ENCODE measurements at places on chromosomes 16 and 17. TPM values are rescaled to one million over a fixed set of nuclear protein-coding genes. Genes with fewer than 3 reads are reported as not detected.

The TMC7 gene
- not detected for total RNA-seq

The ZNF385C gene
- 0.26 TPM for total RNA-seq

The TBC1D3G gene
- total RNA-seq, result not detected

The NQO1 gene
- total RNA-seq, result 4.1 TPM

The BAIAP3 gene
- 3.2 TPM for total RNA-seq

The KCNJ2 gene
- total RNA-seq, result 0.57 TPM

The C17orf50 gene
- not detected for total RNA-seq

The SALL1 gene
- total RNA-seq, result not detected

GRCh38 chr16:1645914-1646525, 32.1 kb upstream of the JPT2 start:
- no peak for DNase-seq

- DNase-seq, result no peak
These were observed 22.0 kb downstream of the SMPD3 start for GRCh38 chr16:68426347-68426652.

GRCh38 chr17:83182620-83183101, 103.3 kb downstream of the METRNL start:
- no peak for DNase-seq

GRCh38 chr17:8754890-8755289, 3.5 kb downstream of the SPDYE4 start:
- no peak for DNase-seq

GRCh38 chr17:35740997-35741931, 9.8 kb downstream of the RASL10B start:
- no peak for DNase-seq

- DNase-seq, result no peak
These were observed 17.6 kb downstream of the CDK5R1 start for GRCh38 chr17:32504166-32504990.

GRCh38 chr16:31875928-31876547, 2.4 kb downstream of the ZNF267 start:
- no peak for DNase-seq

GRCh38 chr17:19238167-19238505, 970 bp downstream of the EPN2 start:
- peak; percentile 20 for DNase-seq

DNA sequence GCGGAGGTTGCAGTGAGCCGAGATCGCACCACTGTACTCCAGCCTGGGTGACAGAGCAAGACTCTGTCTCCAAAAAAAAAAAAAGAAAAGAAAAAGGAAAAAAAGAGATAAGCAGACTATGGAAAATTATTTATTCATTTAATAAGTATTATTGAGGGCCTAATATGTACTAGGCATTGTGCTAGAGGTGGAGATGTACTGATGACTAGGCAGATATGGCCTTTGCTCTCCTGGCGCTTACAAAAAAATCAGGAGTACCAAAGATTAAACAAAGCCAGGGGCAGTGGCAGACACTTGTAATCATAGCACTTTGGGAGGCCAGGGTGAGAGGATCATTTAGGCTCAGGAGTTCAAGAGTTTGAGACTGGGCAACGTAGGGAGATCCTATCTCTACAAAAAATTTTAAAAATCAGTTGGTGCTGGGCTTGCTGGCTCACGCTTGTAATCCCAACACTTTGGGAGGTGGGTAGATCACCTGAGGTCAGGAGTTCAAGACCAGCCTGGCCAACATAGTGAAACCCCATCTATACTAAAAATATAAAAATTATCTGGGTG, 10.4 kb upstream of the TNRC6A start:
- no peak for DNase-seq

- peak; percentile 72 for DNase-seq
These were observed 220 bp upstream of the ARHGAP44 start for GRCh38 chr17:12789075-12789480.

DNA sequence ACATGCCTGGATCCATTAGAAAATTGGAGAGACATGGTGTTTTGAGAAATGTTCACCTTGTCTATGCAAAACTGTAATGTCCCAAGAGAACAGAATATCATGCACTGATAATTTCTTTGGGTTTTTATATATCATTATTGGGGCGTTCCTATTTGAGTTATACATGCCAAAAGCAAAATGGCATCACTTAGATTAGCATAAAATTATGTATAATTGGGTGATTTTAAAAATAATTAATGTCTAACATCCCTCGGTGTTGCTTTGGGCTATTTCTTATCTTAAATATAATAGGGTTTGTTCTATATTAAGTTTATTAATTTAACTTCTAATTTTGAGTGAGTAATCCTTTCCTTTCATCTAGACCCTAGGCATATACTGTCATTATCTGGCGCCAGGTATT, at the start of gene KRT28:
KRT28 (minus strand) TSS at position 101 of the 400 bp plus-strand sequence; CDS start at position 35, 66 bp downstream.
- DNase-seq, result no peak

- DNase-seq, result no peak
These were observed 563 bp downstream of the ZNF771 start for GRCh38 chr16:30407804-30408534.

DNA sequence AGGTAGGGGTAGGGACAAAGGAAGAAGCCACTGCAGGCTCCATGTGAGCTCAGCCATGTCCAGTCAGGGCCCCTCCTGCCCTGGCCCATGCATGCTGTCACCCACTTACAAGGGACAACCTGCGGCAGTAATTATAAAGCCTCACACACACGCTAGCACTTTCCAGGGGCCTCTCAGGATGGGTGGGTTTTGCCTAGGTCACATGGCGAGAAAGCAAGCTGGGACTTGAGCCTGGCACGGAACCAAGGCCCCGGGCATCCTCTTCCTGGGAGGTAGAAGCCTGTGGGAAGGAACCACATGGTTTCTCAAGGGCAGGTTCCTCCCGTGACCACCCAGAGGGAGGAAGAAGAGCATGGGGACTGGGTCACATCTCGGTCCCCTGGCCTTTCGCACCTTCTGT, 7.0 kb downstream of the ZNF319 start:
- no peak for DNase-seq

- DNase-seq, result no peak
These were observed 702 bp downstream of the TENT4B start for GRCh38 chr16:50153596-50154419.

DNA sequence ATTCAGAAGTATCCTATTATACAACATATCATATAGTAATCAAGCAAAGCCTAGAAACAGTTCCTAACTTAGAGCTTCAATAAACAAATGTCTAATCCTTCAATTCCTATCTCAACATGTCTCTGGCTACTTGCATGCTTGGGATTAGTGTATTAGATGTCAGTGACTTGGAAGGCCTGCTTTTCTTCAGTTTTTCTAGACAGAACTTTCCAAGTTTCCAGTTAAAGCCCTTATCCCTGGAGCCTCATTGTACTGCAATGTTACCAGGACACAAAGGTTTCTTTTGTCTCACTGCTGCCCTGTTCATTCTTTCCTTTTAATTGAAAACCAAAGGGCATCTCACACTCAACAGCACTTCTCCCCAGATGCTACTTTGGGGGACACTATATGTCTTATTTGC, 16.5 kb downstream of the PSME3IP1 start:
- no peak for DNase-seq

GRCh38 chr16:2028146-2028545, 1.4 kb downstream of the NHERF2 start:
- no peak for DNase-seq

DNA sequence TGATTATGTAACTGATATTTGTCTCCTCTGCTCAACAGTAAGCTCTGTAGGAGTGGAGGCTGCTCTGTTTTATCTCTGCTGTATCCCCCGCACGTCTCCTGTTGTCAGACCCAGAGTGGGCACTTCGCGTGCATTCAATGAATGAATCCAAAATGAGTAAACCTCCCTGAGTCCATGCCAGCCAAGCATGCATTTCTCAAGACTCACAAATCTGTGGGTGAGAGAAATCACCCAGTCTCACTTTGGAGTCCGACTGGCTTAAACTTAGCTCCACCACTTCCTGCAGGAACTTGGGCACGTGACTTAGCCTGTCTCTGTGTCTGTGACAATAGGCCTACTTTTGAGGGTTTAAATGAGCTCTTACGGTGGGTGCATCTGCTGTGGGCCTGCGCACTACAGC, 3.7 kb downstream of the PNPO start:
- DNase-seq, result peak; percentile 22

- no peak for DNase-seq
These were observed 20.2 kb downstream of the ZFHX3 start for GRCh38 chr16:73027685-73028111.
